ENCODE measurements at places on chromosomes 6 and 20. TPM values are rescaled to one million over a fixed set of nuclear protein-coding genes. Genes with fewer than 3 reads are reported as not detected.
A peak's percentile ranks its signal among the peaks of the same experiment; 100 is the strongest.

GRCh38 chr20:35093267-35093884, 769 bp upstream of the TRPC4AP start:
- DNase-seq: no peak

- no peak for DNase-seq
Observed at GRCh38 chr6:82766476-82766875, 299.2 kb downstream of the UBE3D start.

DNA sequence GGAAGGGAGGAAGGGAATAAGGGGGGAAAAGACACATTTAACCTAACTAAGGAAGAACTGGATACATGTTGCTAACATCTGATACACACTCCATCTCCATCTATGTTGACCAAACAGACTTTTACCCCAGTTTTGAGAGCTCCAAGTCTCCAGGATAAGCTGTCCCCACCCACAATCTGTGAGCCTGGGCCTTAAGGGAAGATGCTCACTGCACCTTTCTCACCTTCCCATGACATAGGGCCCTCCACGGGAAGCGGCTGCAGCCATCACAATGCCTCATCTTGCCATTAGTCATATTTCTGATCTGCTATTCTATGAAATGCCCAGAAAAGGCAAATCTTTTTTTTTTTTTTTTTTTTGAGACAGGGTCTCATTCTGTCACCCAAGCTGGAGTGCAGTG, 126.6 kb upstream of the SALL4 start:
- DNase-seq: no peak

The ULBP1 gene
- total RNA-seq: 0.34 TPM

DNA sequence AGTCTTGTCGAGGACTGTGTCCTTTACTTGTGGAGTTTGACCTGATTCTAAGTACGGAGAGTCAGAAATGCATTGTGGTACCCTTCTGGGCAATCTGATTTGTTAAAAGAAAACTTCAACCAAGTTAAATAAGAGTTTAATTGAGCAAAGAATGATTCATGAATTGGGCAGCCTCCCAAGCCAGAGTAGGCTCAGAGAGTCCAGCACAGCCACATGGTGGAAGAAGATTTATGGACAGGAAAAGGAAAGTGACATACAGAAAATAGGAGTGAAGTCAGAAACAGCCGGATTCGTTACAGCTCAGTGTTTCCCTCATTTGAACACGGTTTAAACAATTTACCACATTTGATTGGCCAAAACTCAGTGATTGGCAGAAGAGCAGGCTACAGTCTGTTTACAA, 329.2 kb downstream of the DHX35 start:
- DNase-seq: no peak

The SMIM29 gene
- total RNA-seq: 24.8 TPM

The TMEM30A gene
- total RNA-seq: 66.8 TPM

DNA sequence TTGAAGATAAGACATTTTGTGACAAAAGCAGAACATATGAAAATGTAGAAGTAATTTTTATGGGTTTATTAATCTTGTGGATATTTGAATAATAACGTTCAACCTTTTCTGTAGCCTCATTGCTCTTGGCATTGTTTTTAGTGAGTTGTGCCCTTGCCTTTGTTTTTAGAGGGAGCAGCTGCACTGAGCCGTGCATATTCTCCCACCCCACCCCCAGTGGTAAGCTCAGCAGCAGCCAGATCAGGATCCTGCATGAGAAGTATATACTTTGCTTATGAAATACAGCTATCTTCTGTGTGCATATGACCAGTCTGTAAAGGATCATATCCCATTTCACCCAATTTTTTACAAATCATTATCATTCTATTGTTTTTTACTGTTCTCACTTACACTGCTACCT, 184.2 kb downstream of the COL9A1 start:
- no peak for DNase-seq

DNA sequence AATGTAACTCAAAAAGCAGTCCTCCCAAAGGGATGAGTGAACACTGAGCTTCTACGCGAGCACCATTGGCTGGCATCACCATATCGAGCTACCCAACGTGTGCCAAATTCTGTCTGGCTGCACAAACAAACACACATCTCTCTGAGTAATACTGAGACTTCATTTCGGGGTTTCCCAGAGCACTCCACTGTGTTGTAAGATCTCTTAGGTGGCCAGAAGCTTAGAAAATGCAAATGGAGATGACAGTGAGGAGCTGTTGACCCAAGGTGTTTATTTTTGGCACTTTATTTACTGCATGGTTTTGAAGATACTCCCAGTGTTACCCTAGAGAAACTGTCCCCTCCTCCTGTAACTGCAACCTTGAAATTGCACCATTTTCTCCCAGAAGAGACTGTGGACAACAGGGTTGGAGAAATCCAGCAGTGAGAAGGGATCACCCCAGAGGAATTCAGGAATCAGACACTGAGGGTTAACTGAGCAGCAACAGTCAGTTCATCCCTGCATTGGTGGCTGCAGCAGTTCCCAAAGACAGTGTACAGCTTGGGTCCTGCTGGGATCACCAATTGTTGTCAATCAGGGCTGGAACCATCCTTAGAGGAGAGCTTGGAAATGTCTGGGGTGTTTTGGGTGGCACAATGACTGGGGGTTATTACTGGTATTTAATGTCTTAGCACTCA, 1.0 kb upstream of the RIPOR2 start:
- DNase-seq: no peak

The PPIL6 gene
- 4.7 TPM for total RNA-seq

DNA sequence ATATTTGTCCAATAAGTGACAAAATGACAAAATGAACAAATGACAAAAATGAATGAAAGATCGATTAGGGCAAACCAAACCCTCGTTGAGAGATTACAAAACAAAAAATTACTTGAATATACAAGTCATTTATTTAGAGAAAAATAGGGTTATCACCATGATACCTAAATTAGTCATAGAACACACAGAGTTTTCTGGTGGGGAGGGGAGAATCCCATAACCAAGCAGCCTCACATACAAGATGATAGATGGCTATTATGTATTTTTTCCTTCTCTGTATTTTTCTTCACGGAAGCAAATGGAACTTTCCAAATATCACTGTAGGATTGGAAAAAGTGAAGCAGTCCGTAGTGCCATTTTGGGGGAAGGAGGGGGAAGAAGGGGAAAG, 28.5 kb upstream of the BMP6 start:
- no peak for DNase-seq

DNA sequence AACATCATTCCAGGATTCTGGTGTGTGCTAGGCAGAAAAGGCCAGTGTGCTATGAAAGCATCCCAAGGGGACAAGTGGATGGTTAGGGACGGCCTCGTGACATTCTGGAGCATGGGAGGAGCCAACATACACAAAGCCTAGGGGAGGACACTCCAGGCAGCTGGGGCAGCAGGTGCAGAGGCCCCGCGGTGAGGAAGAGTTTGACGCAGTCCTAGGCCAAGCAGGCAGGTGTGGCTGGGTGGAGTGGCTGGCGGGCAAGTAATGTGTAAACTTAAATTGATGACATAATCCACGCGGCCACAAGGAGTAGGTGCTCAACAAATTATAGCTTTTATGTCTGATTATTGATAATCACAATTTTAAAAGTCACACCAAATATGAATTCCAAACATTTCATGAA, 93.6 kb downstream of the TMEM242 start:
- DNase-seq: no peak

DNA sequence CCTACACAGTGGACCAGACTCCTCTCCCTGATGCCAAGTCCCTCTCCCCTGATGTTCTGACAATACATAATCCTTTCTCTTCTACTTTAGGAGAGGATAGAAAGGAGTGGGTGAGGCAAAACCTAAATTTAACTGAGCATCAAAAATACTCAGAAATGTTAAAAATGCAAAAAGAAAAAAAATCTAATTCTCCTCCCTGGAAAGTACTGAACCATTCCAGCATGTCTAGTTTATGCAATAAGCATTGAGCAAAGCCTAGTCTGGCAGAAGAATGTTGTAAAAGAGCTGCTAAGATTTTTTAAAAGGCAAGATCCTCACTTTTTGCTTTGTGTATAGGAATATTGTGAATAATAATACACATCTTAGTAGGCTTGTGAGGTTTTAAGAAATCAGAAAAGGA, 116.6 kb upstream of the STXBP5 start:
- no peak for DNase-seq

DNA sequence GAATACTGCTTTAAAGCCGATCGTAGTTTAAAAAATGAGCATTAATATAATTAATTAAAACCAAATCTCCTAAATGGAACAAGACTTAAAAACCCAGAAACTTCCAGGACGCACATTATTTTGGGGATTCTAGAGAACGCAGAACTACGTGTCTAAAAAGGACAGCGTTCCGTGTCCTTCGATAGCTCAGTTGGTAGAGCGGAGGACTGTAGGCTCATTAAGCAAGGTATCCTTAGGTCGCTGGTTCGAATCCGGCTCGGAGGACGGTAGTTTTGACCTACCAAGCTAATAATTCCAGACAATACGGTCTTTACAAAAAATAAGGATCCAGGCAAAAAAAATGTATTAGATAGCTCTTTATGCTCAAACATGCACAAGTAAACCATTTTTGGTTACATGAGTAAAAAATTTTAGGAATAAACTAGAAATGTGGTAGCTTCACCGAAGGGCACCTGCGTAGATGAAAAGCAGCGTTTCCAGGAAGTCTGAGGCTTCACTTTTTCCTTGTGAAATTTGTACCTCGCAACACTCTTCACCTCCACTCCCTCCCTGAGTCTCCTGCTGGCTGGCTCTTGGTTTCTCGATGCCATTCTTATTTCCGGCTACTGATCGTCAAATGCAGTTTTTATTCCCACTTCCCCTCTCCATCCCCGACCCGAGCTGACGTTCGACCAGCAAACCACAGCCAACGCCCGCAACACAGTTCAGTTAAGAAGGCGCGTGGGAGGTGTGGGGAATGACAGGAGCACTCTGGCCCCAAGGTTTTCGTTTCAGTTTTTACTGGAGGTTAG, 19.6 kb upstream of the ABT1 start:
- peak; percentile 37 for DNase-seq

The CABLES2 gene
- 11.9 TPM for total RNA-seq

- no peak for DNase-seq
Observed at GRCh38 chr6:137919837-137920730, 53.0 kb downstream of the TNFAIP3 start.

The NMBR gene
- total RNA-seq: not detected
